ENCODE measurements at places on chromosomes 16 and 17. TPM values are rescaled to one million over a fixed set of nuclear protein-coding genes. Genes with fewer than 3 reads are reported as not detected.

DNA sequence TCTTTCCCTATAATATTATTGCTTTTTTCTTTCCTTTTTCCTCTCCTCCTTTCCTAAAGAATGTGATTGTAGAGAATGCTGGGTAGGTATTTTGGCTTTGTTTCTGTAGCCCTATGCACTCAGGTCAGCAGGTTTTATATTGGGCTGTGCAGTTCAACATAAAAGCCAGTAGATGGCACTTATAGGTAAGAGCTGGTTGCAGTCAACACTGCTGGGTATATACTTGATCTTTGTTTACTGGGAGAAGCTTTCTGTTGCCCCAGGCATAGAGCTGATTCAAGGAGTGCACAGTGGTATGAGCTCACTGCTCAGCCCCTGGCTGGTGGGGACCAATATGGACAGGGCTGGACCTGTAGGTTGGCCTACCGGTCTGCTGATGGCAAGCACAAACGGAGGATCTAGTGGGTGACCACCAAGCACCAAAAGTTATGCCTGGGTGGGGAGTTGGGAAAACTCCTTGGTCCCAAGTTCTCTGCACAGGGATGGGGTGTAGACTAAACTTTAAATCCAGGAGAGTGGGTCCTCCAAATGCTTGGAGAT, 378.9 kb downstream of the PMP22 start:
- no peak overlapping the region for H3K27ac ChIP-seq
- peaks cover 6% of the 10 kb centered on the region for H3K27me3 ChIP-seq
- H3K4me3 ChIP-seq: no peak overlapping the region
- DNase-seq: no peak
- no peaks in the 10 kb centered on the region for H3K4me1 ChIP-seq

DNA sequence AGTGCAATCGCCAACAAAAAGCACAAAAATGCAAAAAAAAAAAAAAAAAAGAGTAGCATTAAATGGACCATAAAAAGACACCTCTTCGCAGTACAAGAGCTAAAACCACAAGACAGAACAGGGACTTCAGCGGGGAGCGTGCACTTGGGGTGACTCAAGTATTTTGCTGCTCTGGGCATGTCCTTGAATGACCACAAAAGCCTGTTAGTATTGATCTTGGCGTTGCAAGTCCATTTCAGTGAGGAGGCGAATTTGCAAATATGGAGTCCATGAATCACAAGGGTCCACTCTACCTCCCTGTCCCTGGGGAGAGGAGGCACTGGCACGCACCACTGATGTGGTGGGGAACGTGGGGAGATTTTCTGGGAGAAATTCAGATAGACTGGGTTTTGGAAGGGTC, 78.9 kb downstream of the CNGB1 start:
- peak overlapping the region; percentile 64 for H3K27ac ChIP-seq
- no peak for DNase-seq
- no peak overlapping the region for H3K4me3 ChIP-seq
- H3K36me3 ChIP-seq: no peaks in the 10 kb centered on the region

GRCh38 chr16:90020838-90021382, 1.7 kb upstream of the DBNDD1 start:
- peaks cover 26% of the 10 kb centered on the region for H3K27me3 ChIP-seq
- no peak overlapping the region for H3K27ac ChIP-seq

GRCh38 chr17:48492401-48493298, 38.2 kb downstream of the HOXB1 start:
- peak overlapping the region; percentile 52 for H3K27ac ChIP-seq
- H3K36me3 ChIP-seq: no peaks in the 10 kb centered on the region
- H3K27me3 ChIP-seq: peaks cover 12% of the 10 kb centered on the region
- H3K4me3 ChIP-seq: peak overlapping the region; percentile 19
- peaks cover 20% of the 10 kb centered on the region for H3K4me1 ChIP-seq

The TRAPPC2L gene
- total RNA-seq: 40.0 TPM

The ZNF267 gene
- total RNA-seq: 44.9 TPM

GRCh38 chr16:11990702-11991390, 14.3 kb downstream of the SNX29 start:
- no peaks in the 10 kb centered on the region for H3K27me3 ChIP-seq
- peaks cover 41% of the 10 kb centered on the region for H3K4me1 ChIP-seq
- DNase-seq: no peak
- no peaks in the 10 kb centered on the region for H3K36me3 ChIP-seq
- H3K4me3 ChIP-seq: no peak overlapping the region

DNA sequence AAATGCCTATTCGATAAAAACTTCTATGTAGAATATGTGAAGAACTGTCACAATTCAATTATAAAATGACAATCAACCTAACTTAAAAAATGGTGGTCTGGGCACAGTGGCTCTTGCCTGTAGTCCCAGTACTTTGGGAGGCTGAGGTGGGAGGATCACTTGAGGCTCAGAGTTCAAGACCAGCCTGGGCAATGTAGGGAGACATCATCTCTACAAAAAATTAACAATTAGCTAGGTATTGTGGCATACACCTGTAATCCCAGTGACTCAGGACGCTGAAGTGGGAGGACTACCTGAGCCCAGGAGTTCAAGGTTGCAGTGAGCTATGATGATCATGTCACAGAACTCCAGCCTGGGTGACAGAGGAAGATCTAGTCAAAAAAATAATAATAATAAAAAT, 18.6 kb upstream of the METTL9 start:
- no peaks in the 10 kb centered on the region for H3K27me3 ChIP-seq
- peak; percentile 24 for DNase-seq
- H3K27ac ChIP-seq: no peak overlapping the region

- H3K4me1 ChIP-seq: peaks cover 34% of the 10 kb centered on the region
- peaks cover 16% of the 10 kb centered on the region for H3K36me3 ChIP-seq
- no peaks in the 10 kb centered on the region for H3K27me3 ChIP-seq
- no peak overlapping the region for H3K4me3 ChIP-seq
- DNase-seq: peak; percentile 64
- H3K27ac ChIP-seq: no peak overlapping the region
Observed at GRCh38 chr17:6496116-6496481, 51.8 kb downstream of the PIMREG start.

- no peak overlapping the region for H3K4me3 ChIP-seq
- H3K36me3 ChIP-seq: no peaks in the 10 kb centered on the region
- H3K27me3 ChIP-seq: no peaks in the 10 kb centered on the region
- H3K27ac ChIP-seq: no peak overlapping the region
Observed at GRCh38 chr17:34024386-34024785, 230.7 kb upstream of the CCL2 start.

DNA sequence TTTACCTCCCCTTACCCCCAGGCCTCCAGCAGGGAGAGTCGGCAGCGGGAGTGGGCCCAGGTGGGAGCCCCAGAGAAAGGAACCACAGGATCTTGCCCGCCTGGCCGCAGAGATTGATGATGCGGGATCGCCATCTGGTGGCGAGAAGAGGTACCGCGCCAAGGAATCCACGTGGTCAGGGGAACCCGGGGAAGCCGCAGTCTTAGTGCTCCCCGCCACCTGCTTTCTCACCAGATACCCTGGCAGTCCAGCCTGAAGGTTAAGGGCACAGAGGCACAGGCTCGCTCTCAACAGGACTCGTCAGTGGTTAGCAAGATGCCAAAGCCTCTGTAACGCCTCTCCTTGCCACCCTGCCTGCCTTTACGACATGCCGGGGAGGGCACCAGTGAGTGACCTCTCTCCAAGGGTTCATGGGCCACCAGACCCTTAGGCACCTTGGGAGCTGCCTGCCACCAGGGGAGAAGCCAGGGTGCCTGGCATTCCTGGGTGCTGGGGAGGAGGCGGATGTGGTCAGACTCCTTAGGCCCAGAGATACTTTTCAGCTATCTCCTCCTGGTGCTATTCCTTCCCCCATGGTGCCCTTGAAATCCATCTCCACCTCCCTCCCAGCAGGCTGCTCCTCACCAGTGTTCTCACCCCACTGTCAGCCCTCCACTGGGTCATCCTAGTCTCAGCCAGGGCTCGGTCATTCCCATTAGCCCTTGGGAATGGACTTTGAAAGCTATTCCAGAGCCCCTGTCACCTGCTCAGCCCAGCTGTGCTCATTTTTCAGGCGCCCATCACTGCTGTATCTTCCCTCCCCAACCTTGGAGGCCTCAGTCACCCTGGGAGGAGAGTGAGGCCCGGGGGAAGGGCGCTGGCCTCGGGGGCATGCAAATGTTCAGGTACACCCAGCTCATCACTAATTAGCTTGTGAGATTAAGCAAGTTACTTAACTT, 5.5 kb upstream of the RHBDF2 start:
- H3K27me3 ChIP-seq: no peaks in the 10 kb centered on the region
- H3K4me3 ChIP-seq: no peak overlapping the region
- peak; percentile 96 for DNase-seq
- no peaks in the 10 kb centered on the region for H3K36me3 ChIP-seq

GRCh38 chr16:74605746-74606520, 981 bp downstream of the GLG1 start:
- H3K27me3 ChIP-seq: no peaks in the 10 kb centered on the region
- H3K27ac ChIP-seq: peak overlapping the region; percentile 98
- DNase-seq: no peak
- H3K36me3 ChIP-seq: no peaks in the 10 kb centered on the region

The CES5A gene
- total RNA-seq: not detected

DNA sequence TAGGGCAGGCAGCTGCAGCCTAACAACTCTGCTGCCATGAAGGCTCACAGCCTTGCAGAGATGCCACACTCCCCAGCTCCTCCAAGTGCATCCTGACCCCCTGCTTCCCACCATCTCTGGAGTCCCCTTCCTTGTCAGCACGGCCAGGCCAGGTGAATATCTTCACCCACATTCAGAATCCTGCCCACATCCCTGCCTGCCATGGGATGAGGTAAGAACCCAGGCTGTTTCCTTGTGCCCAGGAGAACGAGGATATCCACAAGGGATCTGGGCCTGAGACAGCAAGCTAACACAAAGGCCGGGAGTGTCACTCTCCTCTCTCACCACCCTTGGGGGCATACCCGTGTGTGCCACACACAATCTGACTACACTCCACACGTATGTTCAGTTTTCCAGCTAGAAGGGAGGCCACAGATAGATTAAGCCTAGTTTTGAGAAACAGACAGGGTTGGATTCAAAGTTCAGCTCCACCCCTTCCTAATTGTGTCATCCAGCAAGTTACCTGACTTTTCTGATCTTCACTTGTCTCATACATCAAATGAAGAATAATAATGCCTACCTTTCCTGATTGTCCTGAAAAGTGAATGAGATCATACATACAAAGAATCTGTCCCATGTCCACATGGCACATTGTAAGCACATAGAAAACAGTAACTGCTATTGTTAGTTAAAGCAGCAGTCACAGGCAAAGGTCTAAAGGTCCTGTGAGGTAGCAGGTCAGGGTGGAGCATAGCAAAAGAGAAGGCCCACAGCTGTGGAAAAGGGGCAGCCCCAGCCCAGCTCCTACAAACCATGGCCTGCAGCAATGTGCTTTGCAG, 17.4 kb upstream of the SUPT4H1 start:
- H3K27ac ChIP-seq: peak overlapping the region; percentile 16
- H3K36me3 ChIP-seq: no peaks in the 10 kb centered on the region
- no peaks in the 10 kb centered on the region for H3K27me3 ChIP-seq
- H3K4me3 ChIP-seq: no peak overlapping the region
- peaks cover 8% of the 10 kb centered on the region for H3K4me1 ChIP-seq

The MYL4 gene
- total RNA-seq: 0.89 TPM

GRCh38 chr17:83055911-83056582, 23.4 kb upstream of the METRNL start:
- peaks cover 14% of the 10 kb centered on the region for H3K4me1 ChIP-seq
- no peak overlapping the region for H3K4me3 ChIP-seq

DNA sequence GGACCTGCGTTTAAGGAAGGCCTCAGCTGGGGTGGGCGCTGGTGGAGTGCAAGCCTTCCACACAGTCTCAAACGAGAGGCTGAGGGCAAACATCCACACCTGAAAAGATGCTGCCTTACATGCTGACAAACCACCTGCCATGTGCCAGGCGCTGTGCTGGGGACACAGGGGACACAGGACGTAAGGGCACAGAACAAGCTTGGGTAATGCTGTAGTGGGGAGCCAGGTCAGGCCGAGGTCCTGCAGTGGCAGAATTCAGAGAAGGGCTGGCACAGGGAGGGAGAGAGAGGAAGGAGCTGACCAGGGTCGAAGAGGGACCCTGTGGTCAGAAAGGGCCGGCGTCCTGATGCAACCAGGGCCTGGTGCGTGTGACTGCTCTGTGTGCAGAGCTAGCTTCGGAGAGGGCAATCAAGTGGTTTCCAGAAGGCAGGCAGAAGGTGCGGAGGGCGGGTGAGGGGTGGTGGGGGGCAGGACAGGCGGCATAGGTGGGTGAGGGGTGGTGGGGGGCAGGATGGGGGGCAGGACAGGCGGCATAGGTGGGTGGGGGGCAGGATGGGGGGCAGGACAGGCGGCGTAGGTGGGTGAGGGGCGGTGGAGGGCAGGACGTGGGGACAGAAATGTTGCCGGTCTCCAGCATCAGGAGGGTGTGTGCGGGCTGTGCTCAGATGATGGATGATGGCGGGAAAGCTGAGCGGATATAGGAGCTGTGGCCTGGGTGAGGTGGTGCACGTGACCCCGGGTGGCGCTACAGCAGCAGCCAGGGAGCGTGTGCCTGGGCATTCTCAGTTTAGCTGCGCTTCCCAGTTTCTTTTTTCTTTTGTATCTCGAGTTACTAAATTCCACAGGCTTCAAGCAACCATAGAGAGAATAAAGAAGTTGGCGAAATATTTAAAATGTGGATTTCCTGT, 18.8 kb downstream of the TELO2 start:
- H3K27me3 ChIP-seq: no peaks in the 10 kb centered on the region
- H3K36me3 ChIP-seq: peaks cover 45% of the 10 kb centered on the region
- no peak overlapping the region for H3K4me3 ChIP-seq
- H3K4me1 ChIP-seq: peaks cover 3% of the 10 kb centered on the region
- no peak for DNase-seq

The BTBD17 gene
- total RNA-seq: not detected

DNA sequence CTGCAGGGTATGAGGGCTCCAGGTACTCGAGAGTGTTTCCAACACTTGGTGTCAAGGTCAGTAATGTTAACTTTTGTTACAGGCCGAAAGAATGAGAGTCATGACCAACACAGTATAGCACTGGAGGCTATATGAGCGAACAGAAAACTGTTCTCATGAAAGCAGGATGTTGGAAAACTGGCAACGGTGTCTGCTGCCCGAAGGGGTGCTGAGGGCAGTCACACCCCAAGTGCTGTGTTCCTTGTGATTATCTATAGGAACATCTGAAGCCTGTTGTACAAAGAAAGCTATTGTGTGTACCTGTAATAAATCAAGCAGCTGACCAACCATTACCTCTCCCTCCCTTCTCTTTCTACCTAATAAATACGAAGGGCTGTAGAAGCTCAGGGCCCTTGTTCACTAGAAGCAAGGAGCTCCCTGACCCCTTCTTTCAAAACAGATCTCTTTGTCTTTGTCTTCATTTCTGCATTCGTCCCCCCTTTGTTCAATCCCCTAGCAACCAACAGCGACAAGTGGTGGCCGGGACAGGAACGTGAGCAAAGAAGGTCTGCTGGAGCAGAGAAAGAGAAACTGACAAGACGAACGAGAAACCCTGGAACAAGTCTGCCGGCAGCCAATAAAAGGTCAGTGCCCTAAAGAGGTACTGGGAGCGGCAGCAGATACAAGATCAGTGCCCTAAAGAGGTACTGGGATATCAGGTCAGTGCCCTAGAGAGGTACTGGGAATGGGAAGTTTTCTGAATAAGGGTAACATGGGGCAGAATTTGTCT, 7.6 kb downstream of the CD300LD start:
- no peaks in the 10 kb centered on the region for H3K27me3 ChIP-seq
- no peaks in the 10 kb centered on the region for H3K36me3 ChIP-seq
- H3K4me1 ChIP-seq: peaks cover 7% of the 10 kb centered on the region
- no peak overlapping the region for H3K4me3 ChIP-seq
- no peak for DNase-seq

All from spleen (tissue), 13 donors.